ENCODE measurements at places on chromosomes 13 and 19.

- DNase-seq: no peak
These were observed 456.0 kb downstream of the TBC1D4 start for GRCh38 chr13:75025956-75026355.

DNA sequence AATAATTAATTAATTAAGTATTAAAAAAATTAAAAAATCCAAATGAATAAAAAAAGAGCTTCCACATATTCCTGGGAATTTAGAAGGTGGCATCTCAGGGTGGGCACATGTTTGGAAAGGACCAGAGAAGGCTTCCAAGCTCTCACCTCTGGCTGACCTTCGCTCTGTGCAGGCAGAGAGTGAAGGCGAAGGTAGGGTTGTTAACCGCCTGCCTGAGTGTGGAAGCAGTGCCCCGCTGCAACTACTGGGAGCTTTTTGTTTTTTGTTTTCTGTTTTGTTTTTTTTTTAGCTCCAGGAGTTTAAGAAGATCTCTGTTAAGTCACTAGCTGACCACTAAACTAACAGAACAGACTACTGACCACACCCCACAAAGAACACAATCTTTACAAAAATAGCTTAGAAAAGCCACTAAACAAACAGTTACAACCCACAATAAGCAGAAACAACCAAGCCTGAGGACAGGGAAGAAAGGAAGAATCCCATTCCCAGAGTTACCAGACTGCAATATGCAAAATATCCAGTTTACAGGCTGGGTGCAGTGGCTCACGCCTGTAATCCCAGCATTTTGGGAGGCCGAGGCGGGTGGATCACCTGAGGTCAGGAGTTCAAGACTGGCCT, 11.4 kb downstream of the ZNF541 start:
- no peak for DNase-seq

DNA sequence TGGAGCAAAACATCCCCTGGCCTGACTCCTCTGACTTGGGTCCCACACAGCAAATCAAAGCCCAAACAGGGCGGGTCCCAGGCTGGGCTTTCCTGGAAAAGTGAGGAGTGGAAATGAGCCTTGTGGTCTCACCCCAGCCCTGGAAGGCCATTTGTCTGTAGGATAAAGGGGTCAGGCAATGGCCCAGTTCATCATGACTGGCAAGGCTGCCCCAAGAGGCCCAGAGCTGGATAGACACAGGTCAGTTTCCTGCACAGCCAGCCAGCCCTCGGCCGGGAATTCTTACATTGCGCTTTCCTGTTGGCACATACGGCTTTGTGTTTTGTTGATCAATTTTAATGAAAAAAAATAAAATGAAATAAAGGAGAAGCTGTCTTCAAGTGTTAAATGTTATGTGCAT, 174.3 kb downstream of the TSHZ3 start:
- no peak for DNase-seq

DNA sequence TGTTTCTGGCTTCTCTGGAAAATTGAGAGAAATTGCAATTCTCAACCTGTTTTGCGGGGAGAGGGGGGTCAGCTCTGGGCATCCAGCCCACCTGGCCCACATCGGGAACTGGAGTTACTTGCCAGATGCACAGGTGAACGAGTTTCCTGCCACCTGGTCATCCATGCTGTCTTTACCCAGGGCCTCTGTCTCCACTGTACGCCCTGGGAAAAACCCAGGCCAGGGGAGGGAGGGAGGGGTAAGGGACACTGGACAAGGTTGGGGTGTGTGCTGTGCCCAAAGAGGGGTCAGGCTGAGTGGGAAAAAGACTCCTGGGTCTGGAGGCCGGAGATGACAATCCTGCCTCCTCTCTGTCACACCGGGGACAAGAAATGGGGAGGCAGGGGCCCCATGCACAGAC, 307.6 kb downstream of the ZNF536 start:
- no peak for DNase-seq

GRCh38 chr19:20107301-20107700, 29.5 kb downstream of the ZNF90 start:
- no peak for DNase-seq

DNA sequence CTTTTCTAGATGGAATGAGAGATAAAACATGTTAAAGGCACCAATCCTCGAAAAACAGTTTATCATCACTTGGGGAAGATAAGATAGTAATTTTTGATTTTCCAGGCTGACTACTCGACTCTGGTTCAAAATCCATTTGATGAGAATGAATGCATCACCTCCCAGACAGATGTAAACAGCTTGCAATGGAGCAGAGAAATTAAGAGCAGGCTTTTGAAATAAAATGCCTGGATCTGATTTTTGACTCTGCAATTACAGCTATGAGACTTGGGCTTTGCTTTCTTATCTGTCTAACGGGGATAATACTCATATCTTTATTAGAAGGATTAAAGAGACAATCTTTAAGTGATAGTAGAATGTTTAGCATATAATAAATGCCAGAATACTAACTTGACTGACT, 1148.9 kb downstream of the OLFM4 start:
- no peak for DNase-seq

DNA sequence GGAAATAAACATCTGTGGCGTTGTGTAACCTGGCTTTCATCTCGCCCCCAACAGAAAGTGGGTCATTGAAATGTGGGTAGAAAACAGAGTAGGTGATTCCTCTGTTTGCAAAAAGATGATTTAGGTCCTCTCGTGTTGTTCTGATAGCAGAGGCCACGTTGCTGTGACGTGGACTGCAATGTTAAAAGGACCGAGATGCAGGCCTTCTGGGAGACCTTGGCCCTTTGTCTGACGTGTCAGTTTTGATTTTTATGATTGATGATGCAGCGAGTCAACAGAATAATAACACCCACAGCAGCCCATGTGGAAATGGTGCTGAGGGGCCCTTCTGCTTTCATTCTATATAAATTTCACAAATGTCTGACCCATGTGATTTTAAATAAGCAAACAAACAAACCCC, 68.9 kb downstream of the FGF9 start:
- DNase-seq: peak; percentile 20

GRCh38 chr13:33934343-33934742, 116.4 kb downstream of the RFC3 start:
- DNase-seq: no peak

GRCh38 chr13:22883956-22884355, 296.8 kb upstream of the SGCG start:
- DNase-seq: no peak

DNA sequence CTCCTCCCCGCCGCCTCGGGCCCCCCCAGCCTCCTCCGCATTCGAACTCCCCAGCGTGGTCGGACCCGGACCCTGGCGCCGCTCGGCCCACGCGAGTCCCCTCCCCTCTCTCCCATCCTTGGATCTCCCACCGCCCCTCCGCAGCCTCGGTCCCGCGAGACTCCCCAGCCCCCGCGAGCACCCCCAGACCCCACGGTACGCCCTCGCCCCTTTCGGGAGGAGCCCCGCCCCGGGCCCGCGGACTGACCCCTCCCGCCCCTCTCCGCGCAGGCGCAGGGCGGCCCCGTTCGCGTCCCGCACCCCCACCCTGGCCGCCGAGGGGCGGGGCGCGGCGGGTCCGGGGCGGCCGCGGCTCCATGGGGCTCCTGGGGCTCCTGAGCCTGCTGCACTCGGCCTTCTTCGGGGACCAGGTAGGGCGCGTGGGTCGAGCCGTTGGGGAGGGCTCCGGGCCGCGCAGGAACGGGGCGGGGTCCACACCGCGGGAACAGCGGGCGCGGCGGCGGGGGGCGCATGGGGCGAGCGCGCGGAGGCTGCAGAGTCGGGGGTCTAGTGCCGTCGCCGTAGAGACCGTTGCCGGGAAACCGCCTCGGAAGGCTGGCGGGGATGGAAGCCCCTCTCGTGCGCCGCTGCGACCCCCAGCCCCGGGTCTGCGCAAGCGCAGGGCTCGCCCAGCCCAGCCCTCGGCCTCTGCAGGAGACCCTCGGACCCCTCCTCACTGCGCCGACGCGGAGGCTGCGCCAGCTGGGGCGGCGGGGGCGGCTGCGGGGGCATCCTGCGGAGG, 3.8 kb upstream of the APC2 start:
- no peak for DNase-seq

Data from vagina (tissue), 2 donors.